Panc1 (cell line): ENCODE measurements at places on chromosomes 6 and 20. TPM values are rescaled to one million over a fixed set of nuclear protein-coding genes. Genes with fewer than 3 reads are reported as not detected.

- no peak overlapping the region for H3K4me3 ChIP-seq
- H3K4me1 ChIP-seq, result no peaks in the 10 kb centered on the region
- H3K27ac ChIP-seq, result no peak overlapping the region
- H3K36me3 ChIP-seq, result no peaks in the 10 kb centered on the region
- no peak for DNase-seq
Observed at GRCh38 chr6:45718871-45719270, 296.8 kb downstream of the CLIC5 start.

DNA sequence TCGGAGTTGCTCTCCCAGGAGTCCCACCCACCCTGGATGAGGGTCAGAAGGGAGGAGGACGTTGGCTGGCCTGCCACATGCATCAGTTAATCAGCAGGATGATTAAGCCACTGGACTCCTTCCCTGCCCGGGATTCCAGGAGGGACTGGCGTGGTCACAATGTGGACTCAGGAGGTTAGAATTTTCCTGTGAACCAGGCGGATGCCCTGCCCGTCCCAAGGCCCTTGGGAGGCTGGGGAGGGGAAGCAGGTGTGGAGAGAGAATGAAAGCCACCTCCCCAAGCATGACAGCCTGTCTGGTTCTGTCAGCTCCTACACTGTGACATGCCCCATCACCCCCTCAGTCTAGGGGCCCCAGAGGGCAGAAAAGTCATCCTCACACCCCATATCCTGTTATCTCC lies 11.6 kb upstream of the ITPR3 start:
- no peaks in the 10 kb centered on the region for H3K36me3 ChIP-seq
- H3K4me1 ChIP-seq, result peaks cover 35% of the 10 kb centered on the region
- peak overlapping the region; percentile 60; the same call in 1 of the 2 replicates for H3K27ac ChIP-seq
- no peak overlapping the region for H3K4me3 ChIP-seq
- H3K27me3 ChIP-seq, result no peaks in the 10 kb centered on the region
- no peak for DNase-seq

GRCh38 chr6:109738255-109738654 lies 47.2 kb downstream of the FIG4 start:
- no peaks in the 10 kb centered on the region for H3K27me3 ChIP-seq
- no peaks in the 10 kb centered on the region for H3K36me3 ChIP-seq
- H3K27ac ChIP-seq, result no peak overlapping the region
- DNase-seq, result no peak
- H3K4me1 ChIP-seq, result no peaks in the 10 kb centered on the region
- no peak overlapping the region for H3K4me3 ChIP-seq

C20orf204 gene
- 1.9 TPM for total RNA-seq

HDGFL1 gene
- total RNA-seq, result not detected

- H3K36me3 ChIP-seq, result no peaks in the 10 kb centered on the region
- H3K27ac ChIP-seq, result no peak overlapping the region
- H3K4me3 ChIP-seq, result no peak overlapping the region
- DNase-seq, result no peak
- H3K4me1 ChIP-seq, result no peaks in the 10 kb centered on the region
Observed at GRCh38 chr6:137894779-137895385, 27.8 kb downstream of the TNFAIP3 start.

RUNX2 gene
- 7.0 TPM for total RNA-seq

CCN2 gene
- 155 TPM for total RNA-seq

BEND6 gene
- 8.0 TPM for total RNA-seq

- no peak overlapping the region for H3K4me3 ChIP-seq
- H3K27me3 ChIP-seq, result no peaks in the 10 kb centered on the region
- DNase-seq, result no peak
- no peaks in the 10 kb centered on the region for H3K4me1 ChIP-seq
Observed at GRCh38 chr20:37396416-37397075, 50.6 kb downstream of the SRC start.

DNA sequence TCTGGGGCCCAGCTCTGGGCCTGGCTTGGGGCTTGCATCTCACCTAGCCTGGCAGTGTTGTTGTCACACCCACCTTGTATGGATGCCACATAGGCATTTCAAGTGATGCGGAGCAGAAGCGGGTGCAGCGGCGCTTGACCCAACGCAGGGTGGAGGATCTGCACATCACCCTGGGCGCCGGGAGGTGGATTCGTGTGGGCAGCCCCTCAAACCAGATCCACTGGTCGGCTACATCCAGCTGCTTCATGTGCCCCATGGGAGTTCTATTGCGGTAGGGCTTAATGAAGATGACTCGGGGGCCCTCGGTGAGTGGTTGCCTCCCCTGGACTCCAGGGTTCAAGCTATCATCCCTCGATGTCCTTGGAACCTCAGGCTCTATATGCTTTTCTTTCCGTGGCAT lies 3.2 kb downstream of the TP53TG5 start:
- H3K4me1 ChIP-seq, result peaks cover 6% of the 10 kb centered on the region; the same call in 1 of the 2 replicates
- H3K27ac ChIP-seq, result no peak overlapping the region
- no peaks in the 10 kb centered on the region; the same call in 1 of the 2 replicates for H3K36me3 ChIP-seq
- H3K4me3 ChIP-seq, result no peak overlapping the region

GRCh38 chr6:110781522-110782214 lies 33.6 kb downstream of the CDK19 start:
- no peak for DNase-seq
- H3K4me3 ChIP-seq, result no peak overlapping the region
- H3K36me3 ChIP-seq, result no peaks in the 10 kb centered on the region
- no peaks in the 10 kb centered on the region for H3K27me3 ChIP-seq
- peaks cover 4% of the 10 kb centered on the region; the same call in 1 of the 2 replicates for H3K4me1 ChIP-seq

ELOVL2 gene
- total RNA-seq, result 27.8 TPM

TREM1 gene
- not detected for total RNA-seq

DNA sequence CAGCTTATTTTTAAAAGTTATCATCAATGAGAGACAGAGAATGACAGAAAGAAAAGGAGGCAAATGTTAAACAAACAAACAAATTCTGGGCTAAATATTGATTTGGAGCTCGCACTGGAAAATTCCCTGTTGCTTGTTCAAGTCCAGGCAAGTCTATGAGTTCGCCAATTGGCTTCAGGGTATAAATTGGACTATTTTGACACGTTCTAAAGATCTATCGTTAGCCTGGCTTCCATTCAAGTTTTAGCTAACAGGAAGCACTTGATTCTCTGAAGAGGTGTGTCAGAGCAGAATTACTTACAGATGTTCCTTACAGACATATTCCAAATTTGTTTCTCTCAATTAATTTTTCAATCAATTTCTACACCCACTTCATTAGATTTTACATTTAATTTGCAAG lies 15.8 kb upstream of the RFPL4B start:
- DNase-seq, result no peak
- no peak overlapping the region for H3K27ac ChIP-seq
- H3K4me1 ChIP-seq, result no peaks in the 10 kb centered on the region
- no peak overlapping the region for H3K4me3 ChIP-seq
- H3K27me3 ChIP-seq, result no peaks in the 10 kb centered on the region

DNA sequence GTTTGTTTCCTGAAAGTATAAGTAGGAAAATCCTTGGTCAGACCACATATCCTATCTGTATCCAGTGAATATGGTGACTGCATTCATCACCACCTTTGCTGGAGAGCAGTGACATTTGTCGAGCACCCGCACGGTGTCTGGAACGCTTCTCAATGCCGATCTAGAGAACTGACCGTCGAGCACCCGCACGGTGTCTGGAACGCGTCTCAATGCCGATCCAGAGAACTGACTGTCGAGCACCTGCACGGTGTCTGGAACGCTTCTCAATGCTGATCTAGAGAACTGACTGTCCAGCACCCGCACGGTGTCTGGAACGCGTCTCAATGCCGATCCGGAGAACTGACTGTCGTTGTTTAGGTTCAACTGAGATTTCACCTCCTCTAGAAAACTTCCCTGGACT lies 67.8 kb downstream of the HUS1B start:
- H3K27me3 ChIP-seq, result no peaks in the 10 kb centered on the region
- no peak overlapping the region for H3K27ac ChIP-seq
- H3K36me3 ChIP-seq, result no peaks in the 10 kb centered on the region

DNA sequence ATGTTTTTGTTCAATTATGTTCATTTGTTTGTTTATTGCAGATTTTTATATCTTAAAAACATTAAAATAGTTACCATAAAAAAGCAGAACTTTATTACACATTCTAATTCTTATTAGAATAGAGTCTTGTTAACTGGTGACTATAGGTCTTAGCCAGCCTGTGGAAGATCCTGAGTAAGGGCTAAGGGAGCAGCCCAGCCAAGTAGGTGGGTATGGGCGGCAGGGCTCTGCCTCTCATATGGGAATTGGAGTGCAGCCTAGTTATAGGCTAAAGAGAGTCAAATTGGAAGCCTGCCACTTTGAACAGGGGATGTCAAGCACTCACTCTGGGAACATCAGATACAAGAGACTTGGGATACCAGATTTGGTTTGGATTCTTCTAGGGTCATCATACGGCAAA lies 10.5 kb upstream of the HSF2 start:
- no peaks in the 10 kb centered on the region for H3K36me3 ChIP-seq
- H3K4me1 ChIP-seq, result no peaks in the 10 kb centered on the region
- no peak overlapping the region for H3K4me3 ChIP-seq
- no peak overlapping the region for H3K27ac ChIP-seq

DNA sequence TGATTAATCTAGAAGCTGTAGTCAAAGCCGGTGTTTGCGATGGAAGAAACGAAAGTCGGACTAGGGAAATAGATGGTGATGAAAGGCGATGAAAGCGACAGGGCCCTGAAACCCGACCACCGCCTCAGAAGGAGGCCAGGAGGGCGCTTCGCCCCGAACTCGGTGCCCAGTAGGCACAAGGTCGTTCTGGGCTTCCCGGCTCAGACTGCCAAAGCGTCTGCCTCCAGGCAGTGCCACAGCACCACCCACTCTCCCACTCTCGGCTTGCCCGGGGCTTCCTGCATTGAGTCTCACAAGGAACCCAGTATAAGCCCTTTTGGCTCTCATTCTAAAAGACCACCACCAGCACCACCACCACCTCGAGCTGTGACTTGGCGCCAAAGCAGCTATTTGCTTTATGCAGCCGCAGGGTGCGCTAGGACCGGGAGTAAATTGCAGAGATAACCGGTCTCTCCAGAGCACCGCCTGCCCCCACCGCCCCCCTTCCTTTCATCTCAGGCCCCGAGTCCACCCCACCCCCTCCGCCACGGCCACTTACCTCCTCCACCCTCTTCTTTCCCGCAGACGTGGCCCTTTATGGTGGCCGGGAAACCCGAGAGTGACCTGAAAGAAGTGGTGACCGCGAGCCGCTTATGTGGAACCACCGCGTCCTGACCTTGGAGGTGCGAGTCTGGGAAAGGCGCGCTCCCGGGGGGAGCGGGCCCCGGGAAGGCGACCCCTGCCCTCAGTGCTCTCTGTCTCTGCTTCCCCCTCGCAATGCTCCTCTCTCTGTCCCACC lies 2.4 kb downstream of the TCF21 start:
- H3K36me3 ChIP-seq, result no peaks in the 10 kb centered on the region
- H3K4me1 ChIP-seq, result no peaks in the 10 kb centered on the region
- H3K27me3 ChIP-seq, result peaks cover 52% of the 10 kb centered on the region

SLC17A4 gene
- not detected for total RNA-seq

DNA sequence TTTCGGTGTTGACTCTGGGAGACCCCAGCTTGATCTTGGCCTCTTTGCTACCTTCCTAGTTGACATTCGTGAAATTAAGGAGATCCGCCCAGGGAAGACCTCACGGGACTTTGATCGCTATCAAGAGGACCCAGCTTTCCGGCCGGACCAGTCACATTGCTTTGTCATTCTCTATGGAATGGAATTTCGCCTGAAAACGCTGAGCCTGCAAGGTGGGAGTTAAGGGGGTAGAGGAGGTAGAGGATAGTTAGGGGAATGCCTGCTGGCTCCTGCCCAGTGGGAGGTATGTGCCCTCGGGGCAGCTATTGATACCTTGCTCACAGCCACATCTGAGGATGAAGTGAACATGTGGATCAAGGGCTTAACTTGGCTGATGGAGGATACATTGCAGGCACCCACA lies 22.2 kb downstream of the PLCG1 start:
- H3K27ac ChIP-seq, result no peak overlapping the region
- H3K4me3 ChIP-seq, result no peak overlapping the region
- no peak for DNase-seq
- no peaks in the 10 kb centered on the region for H3K36me3 ChIP-seq
- H3K27me3 ChIP-seq, result no peaks in the 10 kb centered on the region

DNA sequence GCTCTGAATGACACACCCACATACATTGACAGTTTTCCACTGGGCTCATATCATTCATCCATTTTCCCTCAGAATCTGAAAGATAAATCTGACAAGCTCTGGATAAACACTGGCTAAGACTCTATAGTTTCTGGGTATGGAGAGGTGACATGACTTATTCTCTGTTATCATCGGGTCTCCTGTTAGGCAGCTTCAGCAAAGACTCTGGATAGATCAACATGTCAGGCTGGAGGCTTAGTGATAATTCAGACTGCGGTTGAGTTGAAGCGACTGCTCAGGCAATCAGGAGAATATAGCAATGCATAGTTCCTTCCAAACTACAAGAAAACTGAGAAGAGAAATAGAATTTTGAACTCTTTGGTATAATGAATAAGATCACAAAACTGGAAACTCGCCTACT lies 394.6 kb downstream of the CBLN4 start:
- H3K27ac ChIP-seq, result no peak overlapping the region
- H3K36me3 ChIP-seq, result no peaks in the 10 kb centered on the region
- H3K27me3 ChIP-seq, result no peaks in the 10 kb centered on the region
- no peaks in the 10 kb centered on the region for H3K4me1 ChIP-seq
- no peak overlapping the region for H3K4me3 ChIP-seq

GLP1R gene
- not detected for total RNA-seq

- H3K27ac ChIP-seq, result peak overlapping the region; percentile 17; the same call in 1 of the 2 replicates
- no peaks in the 10 kb centered on the region for H3K27me3 ChIP-seq
- H3K36me3 ChIP-seq, result no peaks in the 10 kb centered on the region
- no peaks in the 10 kb centered on the region; the same call in 1 of the 2 replicates for H3K4me1 ChIP-seq
- no peak overlapping the region for H3K4me3 ChIP-seq
- DNase-seq, result no peak
Observed at GRCh38 chr20:49445176-49445575, 37.3 kb downstream of the KCNB1 start.

DNA sequence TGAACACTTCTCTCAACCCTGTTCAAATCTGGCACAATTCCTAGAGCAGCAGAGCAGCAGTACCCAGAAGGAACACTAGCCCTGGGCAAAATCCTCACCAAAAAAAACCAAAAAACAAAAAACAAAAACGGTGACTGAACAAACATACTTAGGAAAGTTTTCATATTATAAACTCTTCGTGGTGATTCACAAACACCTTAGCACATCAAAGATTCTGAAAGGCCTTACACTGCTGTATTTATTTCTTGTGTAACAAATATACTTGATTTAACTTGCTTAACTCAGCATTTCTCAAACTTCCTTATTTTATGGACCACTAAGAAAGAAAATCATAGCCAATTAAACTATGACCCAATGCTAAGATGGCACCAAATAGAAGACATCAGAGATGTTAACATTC lies 57.8 kb upstream of the RREB1 start:
- H3K27me3 ChIP-seq, result peaks cover 2% of the 10 kb centered on the region; the same call in 1 of the 2 replicates
- no peak overlapping the region for H3K4me3 ChIP-seq
- peaks cover 2% of the 10 kb centered on the region; the same call in 1 of the 2 replicates for H3K4me1 ChIP-seq
- DNase-seq, result no peak

GRCh38 chr6:32947552-32948465 lies 5.1 kb downstream of the HLA-DMA start:
- H3K4me3 ChIP-seq, result no peak overlapping the region
- H3K27ac ChIP-seq, result no peak overlapping the region
- H3K36me3 ChIP-seq, result no peaks in the 10 kb centered on the region
- H3K4me1 ChIP-seq, result no peaks in the 10 kb centered on the region
- peak; percentile 67 for DNase-seq
- H3K27me3 ChIP-seq, result no peaks in the 10 kb centered on the region

GRCh38 chr6:52735071-52735470 lies 28.2 kb downstream of the GSTA2 start:
- no peaks in the 10 kb centered on the region for H3K36me3 ChIP-seq
- H3K27ac ChIP-seq, result no peak overlapping the region
